ENCODE measurements at places on chromosomes 12 and 14.

DNA sequence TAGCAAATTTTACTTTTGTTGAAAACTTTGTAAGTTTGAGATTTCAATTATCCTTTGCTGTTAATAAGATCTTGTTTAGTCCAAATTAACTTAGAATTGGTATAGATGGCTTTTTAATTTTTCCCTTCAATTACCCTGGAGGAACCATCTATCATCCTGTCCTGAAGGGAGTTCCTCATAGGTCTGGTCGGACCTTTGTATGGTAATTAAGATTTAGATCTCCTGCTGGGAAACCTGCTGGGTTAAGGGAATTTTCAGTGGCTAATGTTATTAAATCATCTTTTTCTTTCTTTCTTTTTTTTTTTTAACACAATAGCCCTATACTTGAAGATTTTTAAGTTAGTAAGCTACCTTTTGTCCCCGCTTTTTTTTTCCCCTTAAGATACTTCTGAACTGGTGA lies 63.0 kb upstream of the PRMT8 start:
- no peak for DNase-seq

GRCh38 chr14:34374998-34375740 lies 86.9 kb downstream of the SPTSSA start:
- DNase-seq: peak; percentile 72

- no peak for DNase-seq
Observed at GRCh38 chr14:96568621-96569020, 66.4 kb downstream of the PAPOLA start.

DNA sequence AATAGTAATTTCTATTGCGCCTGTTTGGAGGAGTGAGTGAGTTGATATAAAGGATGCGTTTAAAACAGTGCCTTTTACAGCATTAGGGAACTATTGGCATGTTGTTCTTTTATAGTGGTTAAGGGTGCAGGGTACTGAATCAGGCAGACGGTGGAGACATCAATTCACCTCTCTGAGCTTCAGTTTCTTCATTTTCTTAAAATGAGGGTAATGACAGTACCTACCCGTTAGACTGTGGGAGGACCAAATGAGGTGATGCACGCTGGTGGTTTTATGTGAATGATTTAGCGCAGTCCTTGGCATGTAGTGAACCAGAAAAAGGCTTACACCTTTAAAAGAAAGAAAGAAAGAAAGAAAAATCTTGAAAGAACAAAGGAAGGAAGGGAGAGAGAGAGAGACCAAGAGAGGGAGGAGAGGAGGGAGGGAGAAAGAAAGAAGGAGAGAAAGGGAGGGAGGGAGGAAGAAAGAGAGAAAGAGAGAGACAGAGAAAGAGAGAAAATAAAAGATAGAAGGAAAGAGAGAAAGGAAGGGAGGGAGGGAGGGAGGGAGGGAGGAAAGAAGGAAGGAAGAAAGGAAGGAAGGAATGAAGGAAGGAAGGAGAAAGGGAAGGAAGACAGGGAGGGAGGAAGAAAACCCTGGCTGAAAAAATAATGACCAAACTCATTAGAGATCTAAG lies 22.2 kb upstream of the CCND2 start:
- DNase-seq: no peak

DNA sequence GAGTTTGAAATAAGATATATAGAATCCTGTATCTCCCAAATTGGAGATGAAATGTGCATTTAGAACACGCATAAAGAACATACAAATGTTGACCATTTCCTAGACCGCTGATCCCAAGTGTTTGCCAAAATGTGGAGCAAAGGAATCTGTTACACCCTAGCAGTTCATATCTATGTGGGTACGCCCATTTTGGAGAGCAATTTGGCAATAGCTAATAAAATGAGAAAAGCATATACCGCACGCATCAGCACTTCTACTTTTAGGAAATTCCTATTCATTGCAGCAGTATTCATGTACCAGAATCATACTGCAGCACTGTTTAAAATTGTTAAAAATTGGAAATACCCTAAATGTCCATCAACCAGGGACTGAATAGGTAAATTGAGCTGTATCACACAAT lies 937.8 kb downstream of the BCL11B start:
- no peak for DNase-seq

- no peak for DNase-seq
Observed at GRCh38 chr12:131784909-131785762, 43.1 kb upstream of the MMP17 start.

DNA sequence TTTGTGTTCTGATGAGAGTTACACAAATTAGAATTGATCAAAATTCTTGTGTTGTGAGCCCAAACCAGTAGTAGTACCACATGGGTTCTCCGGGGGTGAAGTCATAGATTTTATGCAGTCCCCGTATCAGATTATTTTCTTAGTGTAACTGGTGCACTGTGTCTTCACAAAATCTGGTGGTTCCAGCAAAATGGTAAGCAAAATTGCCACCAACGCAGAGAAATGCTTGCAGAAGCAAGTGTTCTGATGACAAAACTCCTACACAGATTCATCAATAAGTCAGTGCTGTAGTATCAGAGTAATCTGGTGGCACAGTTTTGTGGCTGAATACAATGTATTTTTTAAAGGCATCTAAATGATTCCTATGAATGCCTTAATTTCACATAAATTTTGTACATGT lies 1.3 kb upstream of the CACNA2D4 start:
- DNase-seq: no peak

- peak; percentile 7 for DNase-seq
Observed at GRCh38 chr12:121535150-121536053, 45.4 kb downstream of the KDM2B start.

DNA sequence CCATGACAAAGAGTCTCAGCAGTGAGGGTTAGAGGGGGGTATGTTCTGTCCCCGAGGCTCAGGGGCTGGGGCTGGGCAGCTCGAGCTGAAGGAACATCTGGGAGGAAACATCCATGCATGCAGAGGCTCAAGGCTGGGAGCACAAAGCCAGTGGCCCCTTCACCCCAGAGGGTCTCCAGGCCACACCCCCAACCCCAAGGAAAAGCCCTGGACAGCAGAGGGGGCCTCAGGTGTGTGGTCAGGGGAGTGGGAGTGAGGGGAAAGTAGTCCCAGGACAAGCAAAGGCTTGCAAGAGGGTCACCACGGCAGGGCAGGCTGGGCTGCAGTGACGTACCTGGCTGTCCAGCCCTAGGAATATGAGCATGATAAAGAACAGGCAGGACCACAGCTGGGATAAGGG lies 17.5 kb downstream of the SLC6A12 start:
- DNase-seq: no peak

Data from inflammatory macrophage (primary cell).